Activated naive CD4-positive, alpha-beta T cell treated with anti-CD3 and anti-CD28 coated beads, Interleukin-2, amount 10 ng/mL, durations not matched to agents 7 days and 5 days (primary cell): ENCODE measurements at places on chromosomes 13 and 19.

GRCh38 chr19:1764729-1765128, 11.4 kb downstream of the ONECUT3 start:
- H3K36me3 ChIP-seq = no peaks in the 10 kb centered on the region
- H3K4me1 ChIP-seq = peaks cover 2% of the 10 kb centered on the region
- H3K4me3 ChIP-seq = no peak overlapping the region
- no peak for DNase-seq

GRCh38 chr13:76641056-76641455, 245.1 kb downstream of the KCTD12 start:
- no peak overlapping the region for H3K4me3 ChIP-seq
- DNase-seq = no peak
- H3K27ac ChIP-seq = no peak overlapping the region
- no peaks in the 10 kb centered on the region for H3K36me3 ChIP-seq

- DNase-seq = no peak
- H3K27ac ChIP-seq = no peak overlapping the region
- H3K36me3 ChIP-seq = no peaks in the 10 kb centered on the region
- no peak overlapping the region for H3K4me3 ChIP-seq
Measured at GRCh38 chr13:106139377-106139776, 396.1 kb downstream of the EFNB2 start.

- H3K4me3 ChIP-seq = peak overlapping the region; percentile 48
- H3K27ac ChIP-seq = peak overlapping the region; percentile 79
- DNase-seq = peak; percentile 77
- peaks cover 44% of the 10 kb centered on the region for H3K4me1 ChIP-seq
- H3K27me3 ChIP-seq = peaks cover 46% of the 10 kb centered on the region
Measured at GRCh38 chr19:54390942-54391577, 24.2 kb upstream of the TTYH1 start.

- H3K27ac ChIP-seq = no peak overlapping the region
- H3K36me3 ChIP-seq = peaks cover 15% of the 10 kb centered on the region
- peaks cover 14% of the 10 kb centered on the region for H3K4me1 ChIP-seq
- no peak overlapping the region for H3K4me3 ChIP-seq
- H3K27me3 ChIP-seq = peaks cover 4% of the 10 kb centered on the region
- no peak for DNase-seq
Measured at GRCh38 chr19:55262359-55262758, 3.5 kb upstream of the PPP6R1 start.

- H3K27ac ChIP-seq = no peak overlapping the region
- no peak overlapping the region for H3K4me3 ChIP-seq
- H3K4me1 ChIP-seq = peaks cover 6% of the 10 kb centered on the region
- DNase-seq = no peak
- no peaks in the 10 kb centered on the region for H3K36me3 ChIP-seq
- peaks cover 84% of the 10 kb centered on the region for H3K27me3 ChIP-seq
Measured at GRCh38 chr19:17457616-17458015, 3.1 kb downstream of the NXNL1 start.

DNA sequence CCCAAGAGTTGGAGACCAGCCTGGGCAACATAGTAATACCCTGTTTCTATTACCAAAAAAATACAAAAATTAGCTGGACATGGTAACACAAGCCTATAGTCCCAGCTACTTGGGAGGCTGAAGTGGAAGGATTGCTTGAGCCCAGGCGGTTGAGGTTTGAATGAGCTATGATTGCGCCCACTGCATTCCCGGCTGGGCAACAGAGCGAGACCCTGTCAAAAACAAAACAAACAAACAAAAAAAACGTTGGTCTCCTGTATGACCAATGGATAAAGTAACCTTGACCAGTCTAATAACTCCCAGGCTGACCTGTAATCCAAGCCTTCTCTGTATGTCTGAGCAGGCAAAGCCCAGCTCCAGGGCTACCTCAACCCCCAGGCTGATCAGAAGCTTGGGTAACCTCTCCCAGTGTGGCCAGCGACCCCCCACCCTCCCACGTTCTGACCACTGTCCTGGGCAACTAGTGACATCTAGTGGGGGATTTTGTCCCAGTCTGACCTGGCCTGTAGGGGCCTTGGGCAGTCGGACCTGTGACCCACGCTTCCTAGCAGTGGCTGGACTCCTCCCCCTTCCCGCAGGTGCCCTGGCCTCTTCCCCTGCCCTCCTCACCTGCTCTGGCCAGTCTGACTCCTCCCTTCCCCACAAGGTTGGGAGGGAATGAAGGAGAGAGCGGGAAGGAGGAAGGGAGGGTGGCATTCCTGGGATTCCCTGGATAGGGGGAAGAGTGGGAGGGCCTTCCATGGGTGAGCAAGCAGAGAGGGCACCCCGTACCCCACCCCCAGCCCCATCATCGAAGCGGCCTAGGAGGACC, 1.0 kb upstream of the BCAM start:
- no peaks in the 10 kb centered on the region for H3K36me3 ChIP-seq
- no peak for DNase-seq
- peaks cover 51% of the 10 kb centered on the region for H3K27me3 ChIP-seq
- H3K4me3 ChIP-seq = no peak overlapping the region

- H3K4me1 ChIP-seq = no peaks in the 10 kb centered on the region
- H3K36me3 ChIP-seq = no peaks in the 10 kb centered on the region
- no peak for DNase-seq
- H3K27me3 ChIP-seq = peaks cover 34% of the 10 kb centered on the region
Measured at GRCh38 chr19:35052599-35053190, 11.2 kb downstream of the HPN start.
